ENCODE measurements at places on chromosomes 1 and 21.

DNA sequence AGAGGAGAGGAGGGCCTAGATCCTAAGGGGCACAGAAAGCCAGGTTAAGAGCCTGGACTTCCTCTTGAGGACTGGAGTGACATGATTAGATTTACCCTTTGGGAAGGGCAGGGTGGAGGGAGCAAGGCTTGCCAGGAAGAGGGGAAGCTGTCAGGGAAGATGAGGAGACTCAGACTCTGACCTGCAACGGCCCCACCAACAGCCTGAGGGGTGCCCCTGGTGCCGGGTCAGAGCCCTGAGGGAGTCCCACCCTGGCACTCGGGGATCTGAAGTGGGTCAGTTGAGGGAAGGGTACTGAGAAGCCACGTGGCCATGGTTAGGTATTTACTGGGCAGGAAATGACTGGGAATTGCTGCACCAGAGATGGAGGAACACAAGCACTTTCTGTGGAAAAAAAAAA lies 9.8 kb downstream of the ECE1 start:
- no peak for DNase-seq

DNA sequence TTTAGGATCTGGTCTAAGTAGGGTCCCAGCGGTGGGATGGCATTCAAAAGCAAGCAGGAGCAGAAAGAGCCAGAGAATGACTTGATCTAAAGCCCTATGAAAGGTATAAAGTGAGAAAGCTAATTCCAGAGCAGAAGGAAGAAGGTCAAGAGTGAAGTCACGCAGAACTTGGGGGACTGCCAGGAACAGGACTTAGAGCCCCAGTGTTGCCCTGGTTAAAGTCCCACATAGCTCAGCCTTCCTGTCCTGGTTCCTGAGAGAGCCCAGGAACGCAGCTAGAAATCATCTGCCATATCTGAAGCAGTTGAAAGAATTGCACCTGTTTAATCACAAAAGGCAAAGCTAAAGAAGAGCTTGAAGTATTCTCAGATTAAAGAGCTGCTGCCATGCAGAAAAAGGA lies 160.6 kb upstream of the ATP1B1 start:
- no peak for DNase-seq

GRCh38 chr21:14773777-14774345 lies 227.7 kb upstream of the SAMSN1 start:
- DNase-seq, result no peak

- DNase-seq, result no peak
Observed at GRCh38 chr21:38196036-38196435, 60.8 kb upstream of the KCNJ15 start.

- DNase-seq, result no peak
Observed at GRCh38 chr1:170471398-170472053, 60.4 kb upstream of the GORAB start.

DNA sequence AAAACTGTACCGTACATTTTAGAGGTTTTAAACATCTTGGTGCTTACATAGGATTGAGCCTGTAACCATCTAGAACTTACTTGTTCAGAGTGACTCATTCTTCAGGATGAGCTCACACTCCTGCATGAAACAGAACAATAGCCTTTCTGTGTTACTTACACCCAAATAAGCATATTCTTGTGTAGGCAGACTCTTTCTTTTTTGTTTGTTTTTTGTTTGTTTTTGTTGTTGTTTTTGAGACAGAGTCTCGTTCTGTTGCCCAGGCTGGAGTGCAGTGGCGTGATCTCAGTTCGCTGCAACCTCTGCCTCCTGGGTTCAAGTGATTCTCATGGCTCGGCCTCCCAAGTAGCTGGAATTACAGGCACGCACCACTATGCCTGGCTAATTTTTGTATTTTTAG lies 3.8 kb upstream of the CA6 start:
- no peak for DNase-seq

DNA sequence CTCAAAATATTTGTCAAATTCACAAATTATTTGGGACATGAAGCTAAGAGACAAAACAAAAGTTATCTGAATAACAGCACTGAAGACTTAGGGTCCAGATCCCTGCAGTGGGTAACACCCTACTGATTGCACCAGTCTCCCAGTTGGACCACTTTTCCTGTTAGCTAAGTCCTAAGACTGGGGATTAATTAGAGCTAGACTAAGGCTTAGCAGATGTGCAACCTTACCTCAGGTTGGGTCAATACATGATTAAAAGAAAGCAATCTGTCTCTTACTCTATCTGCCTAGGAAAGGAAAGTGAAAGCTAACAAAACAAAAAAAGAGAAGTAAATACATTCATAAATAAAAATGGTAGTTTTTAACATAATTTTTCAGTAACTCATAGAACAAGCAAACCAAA lies 737.2 kb upstream of the CHRM3 start:
- DNase-seq, result no peak

GRCh38 chr1:84853741-84854721 lies 39.0 kb downstream of the LPAR3 start:
- no peak for DNase-seq

DNA sequence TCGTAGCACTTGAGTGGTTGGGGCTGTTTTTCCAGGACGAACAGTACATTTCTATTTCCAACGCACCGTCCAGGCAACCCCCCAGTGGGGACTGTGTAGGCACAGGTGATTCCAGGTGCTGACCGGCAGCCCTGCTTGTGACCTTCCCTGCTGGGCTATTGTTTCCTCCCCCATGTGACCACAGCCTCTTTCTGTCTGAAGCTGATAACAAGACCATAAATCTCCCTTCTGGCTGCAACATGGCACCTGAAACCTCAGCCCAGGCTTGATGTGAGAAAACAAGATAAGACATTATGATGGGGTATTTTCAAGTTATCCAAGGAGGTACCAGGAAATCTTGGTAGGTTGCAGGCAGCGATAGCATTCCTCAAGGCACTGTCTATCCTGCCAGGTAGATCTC lies 48.2 kb downstream of the HLX start:
- DNase-seq, result no peak

GRCh38 chr1:7151978-7152377 lies 366.7 kb downstream of the CAMTA1 start:
- no peak for DNase-seq

GRCh38 chr1:109298666-109299557 lies 7.9 kb downstream of the MYBPHL start:
- peak; percentile 35 for DNase-seq

DNA sequence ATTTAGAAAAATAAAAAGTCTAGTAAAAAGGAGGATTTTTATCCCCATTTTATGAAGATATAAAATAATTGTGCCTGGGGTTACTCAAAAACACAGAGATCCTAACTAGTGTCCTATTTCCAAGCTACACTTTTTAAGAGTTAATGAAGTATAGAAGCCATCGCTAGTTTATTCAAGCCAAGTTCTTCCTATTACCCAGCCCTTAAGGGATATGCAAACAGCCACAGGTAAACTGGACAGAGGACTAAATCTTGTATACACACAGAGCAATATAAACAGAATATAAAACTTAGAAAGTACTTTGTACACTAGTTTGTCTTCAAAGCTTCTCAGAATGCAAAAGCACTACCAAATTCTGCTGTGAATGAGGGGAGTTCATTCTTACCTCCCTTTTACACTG lies 111.1 kb downstream of the RERE start:
- DNase-seq, result peak; percentile 43

- DNase-seq, result no peak
Observed at GRCh38 chr1:178792394-178792793, 67.3 kb downstream of the RALGPS2 start.

GRCh38 chr1:6651909-6652308 lies 27.2 kb downstream of the THAP3 start:
- no peak for DNase-seq

- no peak for DNase-seq
Observed at GRCh38 chr1:171191992-171192391, 6.9 kb downstream of the FMO2 start.

- no peak for DNase-seq
Observed at GRCh38 chr1:162179121-162179520, 109.6 kb downstream of the NOS1AP start.

- DNase-seq, result no peak
Observed at GRCh38 chr1:118947003-118947765, 41.0 kb downstream of the TBX15 start.

DNA sequence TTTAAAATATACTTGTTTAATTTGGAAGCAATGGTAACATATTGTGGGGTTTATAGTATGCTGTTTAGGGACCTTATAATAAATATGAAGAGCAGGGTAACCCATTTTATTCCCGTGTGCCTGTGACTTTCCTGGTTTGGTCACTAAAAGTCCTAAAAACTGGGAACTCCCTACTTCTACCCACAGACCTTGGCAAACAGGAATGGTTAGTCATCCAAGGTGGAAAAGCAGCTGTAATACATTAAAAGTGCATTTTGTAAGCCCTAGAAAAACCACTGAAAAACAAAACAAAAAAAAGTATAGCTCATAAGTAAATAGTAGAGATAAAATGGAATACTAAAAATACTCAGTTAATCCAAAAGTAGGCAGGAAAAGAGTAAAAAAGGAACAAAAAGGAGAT lies 538.9 kb downstream of the LMO4 start:
- DNase-seq, result no peak

GRCh38 chr1:164347980-164348379 lies 211.0 kb upstream of the PBX1 start:
- no peak for DNase-seq

- DNase-seq, result no peak
Observed at GRCh38 chr1:10623686-10624145, 149.0 kb downstream of the PEX14 start.

DNA sequence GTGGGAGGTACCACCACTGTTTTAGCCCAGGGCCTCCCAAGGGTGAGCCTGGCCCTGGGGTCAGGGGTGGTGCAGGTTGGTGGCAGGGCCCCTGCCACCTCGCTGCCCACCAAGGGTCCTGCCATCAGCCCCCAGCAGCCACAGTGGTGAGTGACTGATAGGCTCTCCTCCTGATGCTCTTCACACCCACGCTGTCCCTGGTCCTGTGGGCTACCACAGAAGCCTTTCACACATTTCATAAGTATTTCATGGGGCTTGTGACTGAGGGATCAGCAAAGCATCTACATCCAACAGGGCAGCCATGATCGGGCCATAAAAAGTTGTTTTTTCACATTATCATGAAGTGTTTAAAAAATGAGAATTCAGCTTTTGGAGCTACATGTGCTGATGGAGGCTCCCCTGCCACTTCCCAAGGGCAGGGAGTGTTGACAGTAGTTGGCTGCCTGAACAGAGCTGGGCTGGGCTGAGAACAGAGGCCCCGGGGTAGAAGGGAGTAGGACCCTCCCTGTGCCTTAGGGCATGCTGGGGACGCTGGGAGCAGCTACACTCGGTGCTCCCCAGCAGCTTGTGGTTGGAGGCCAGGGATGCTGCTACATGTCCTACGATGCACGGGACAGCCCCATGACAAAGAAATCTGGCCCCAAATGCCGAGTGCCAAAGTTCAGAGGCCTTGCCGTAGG lies 73.1 kb upstream of the TMEM51 start:
- no peak for DNase-seq

DNA sequence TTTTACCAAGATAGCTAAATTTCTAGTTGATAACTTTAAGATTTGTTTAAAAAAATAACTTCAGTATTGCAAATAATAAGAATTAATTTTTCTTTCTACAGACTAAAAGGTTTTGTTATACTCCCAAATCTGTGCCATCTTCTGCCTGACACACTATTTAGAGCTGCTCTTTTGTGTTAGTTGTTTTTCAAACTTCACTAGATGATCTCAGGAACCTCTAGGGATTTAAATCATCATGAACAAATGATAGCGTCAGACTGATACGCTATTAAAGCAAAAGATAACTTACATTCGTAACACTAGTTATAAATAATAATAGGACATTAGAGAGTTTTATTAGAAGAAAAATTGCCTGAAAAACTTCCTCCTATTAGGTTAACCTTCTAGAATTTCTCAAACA lies 243.1 kb upstream of the CXADR start:
- DNase-seq, result no peak

DNA sequence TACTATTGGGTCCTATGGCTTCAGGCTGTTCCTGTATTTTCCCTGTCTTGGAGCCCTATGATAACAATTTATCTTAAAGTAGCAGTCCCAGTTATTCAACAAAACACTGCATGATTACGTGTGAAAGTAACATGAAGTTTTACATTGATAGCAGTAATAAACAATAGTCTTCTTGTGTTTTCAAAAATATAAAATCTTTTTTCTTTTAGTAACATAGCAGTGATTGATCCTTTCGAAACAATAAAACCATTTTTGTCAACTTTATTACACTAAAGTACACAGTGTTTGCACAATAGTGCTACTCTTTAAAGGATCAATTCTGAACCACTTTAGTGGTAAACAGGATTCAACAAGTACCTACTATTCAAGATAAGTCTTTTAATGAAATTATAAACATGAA lies 90.6 kb downstream of the GPATCH2 start:
- DNase-seq, result no peak

- no peak for DNase-seq
Observed at GRCh38 chr1:56516539-56517252, 62.7 kb downstream of the PLPP3 start.

DNA sequence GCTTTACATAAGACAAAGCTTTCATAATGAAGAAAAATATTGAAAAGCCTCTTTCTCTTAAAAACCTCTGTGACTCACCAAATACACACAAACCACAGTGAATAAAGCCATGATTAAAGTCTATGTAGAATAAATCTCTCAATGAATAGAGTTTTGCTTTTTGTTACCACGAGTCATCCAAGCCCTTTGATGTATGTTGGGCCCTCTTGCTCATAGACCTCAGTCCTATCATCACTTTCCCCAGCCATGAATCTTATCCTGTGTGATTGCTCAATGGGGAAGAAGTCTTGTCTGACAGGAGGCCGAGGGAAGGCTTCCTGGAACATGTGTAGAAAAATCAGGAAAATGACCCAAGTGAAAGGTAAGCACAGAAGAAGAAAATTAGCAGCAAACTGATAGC lies 60.8 kb downstream of the NGF start:
- no peak for DNase-seq

- DNase-seq, result no peak
Observed at GRCh38 chr1:243927381-243927780, 77.3 kb upstream of the AKT3 start.

- peak; percentile 67 for DNase-seq
Observed at GRCh38 chr1:161227196-161227871, 1.5 kb downstream of the TOMM40L start.

GRCh38 chr1:20716232-20716631 lies 1.6 kb downstream of the KIF17 start:
- DNase-seq, result no peak

DNA sequence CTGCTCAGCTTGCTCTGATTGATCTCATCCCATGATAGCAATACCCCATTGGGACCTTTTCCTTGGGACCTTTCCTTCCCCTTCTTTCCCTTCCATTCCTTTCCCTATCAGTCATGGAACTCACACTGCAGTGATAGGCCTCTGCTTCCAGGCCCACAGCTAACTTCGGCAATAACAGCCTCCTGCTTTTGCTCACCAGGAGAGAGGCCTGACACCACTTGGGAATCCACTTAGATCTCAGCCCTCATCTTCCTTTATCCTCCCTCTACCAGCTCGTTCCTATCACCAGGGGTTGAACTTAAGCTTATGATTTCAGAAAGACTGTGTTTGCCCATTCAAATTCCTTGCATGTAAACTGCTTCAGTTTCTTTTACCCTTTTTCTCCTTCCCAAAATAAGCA lies 11.0 kb upstream of the TIPRL start:
- DNase-seq, result no peak
